ENCODE measurements at places on chromosomes 7 and 10. TPM values are rescaled to one million over a fixed set of nuclear protein-coding genes. Genes with fewer than 3 reads are reported as not detected.

PRXL2A gene
- total RNA-seq, result 63.9 TPM

GIMAP4 gene
- total RNA-seq, result 33.6 TPM

SLC18A3 gene
- total RNA-seq, result not detected

- no peak for DNase-seq
Observed at GRCh38 chr10:125362950-125363349, 202.6 kb upstream of the CTBP2 start.

GRCh38 chr10:132306343-132306685 is 1.4 kb downstream of the STK32C start:
- DNase-seq, result peak; percentile 8

DNA sequence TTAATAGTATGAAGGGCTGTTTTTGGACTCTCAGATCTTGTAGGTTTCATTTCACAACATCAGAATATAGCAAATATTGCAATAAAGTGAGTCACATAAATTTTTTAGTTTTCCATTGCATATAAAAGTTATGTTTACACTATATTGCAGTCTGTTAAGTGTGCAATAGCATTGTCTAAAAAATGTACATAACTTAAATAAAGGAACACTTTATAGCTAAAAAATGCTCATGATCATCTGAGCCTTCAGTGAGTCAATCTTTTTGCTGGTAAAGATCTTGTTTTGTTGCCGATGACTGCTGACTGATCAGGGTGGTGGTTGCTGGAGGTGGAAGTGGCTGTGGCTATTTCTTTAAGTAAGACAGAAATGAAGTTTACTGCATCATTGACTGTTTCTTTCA is 42.0 kb downstream of the ABCA13 start:
- no peak for DNase-seq

- no peak for DNase-seq
Observed at GRCh38 chr7:7517754-7518153, 17.9 kb downstream of the COL28A1 start.

DNA sequence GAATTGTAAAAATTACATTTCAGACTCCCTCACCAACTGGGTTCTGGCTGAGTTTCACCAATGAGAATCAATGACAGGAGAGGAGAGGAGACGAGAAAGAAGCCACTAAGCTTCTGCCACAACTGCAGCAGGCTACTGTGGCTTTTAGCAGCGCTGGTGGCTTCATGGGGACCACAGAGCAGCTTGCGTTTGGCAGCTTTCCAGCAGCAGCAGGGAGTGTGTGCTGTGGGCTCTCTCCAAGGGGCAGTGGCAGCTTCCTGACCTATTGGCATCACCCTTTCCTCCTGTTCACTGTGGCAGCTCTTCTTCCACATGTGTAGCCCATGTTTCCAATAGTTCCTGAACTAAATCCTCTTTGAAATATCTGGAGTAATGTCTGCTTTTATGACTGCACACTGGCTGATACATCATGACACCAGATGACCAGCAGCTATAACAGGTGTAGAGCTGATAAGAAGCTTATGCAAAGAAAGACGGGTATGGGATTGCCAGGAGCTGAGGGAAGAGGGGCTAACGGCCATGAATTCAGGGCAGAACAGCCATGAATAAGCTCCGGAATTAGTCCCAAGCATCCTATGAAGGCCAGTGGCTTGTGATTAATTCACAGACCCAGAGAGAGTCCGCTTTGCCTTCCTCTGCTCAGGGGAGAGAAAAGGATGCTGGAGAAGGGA is 46.8 kb downstream of the KCNH2 start:
- DNase-seq, result no peak

DNA sequence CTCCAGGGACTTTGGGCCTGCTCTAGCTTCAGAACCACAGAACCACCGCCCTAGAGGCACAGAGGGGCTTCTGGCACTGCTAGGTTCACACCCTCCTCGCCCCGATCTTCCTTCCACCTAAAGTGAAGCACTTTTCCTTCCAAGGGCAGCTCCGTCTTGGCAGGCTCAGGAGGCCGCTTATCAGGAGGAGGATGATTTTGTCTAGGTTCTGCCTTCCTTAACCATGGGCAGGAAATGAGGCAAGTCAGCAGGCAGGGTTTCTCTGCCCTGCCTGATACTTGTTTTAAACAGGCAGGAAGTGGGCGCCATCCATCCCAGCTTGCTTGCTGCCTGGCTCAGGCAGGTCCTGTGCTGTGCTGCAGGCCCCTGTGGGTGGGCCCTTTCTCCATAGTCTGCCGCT is 8.3 kb upstream of the ATP6V0E2 start:
- no peak for DNase-seq

- no peak for DNase-seq
Observed at GRCh38 chr10:82558014-82558607, 683.1 kb downstream of the NRG3 start.

GRCh38 chr7:23247603-23248335 is 1.2 kb downstream of the GPNMB start:
- peak; percentile 81 for DNase-seq

DNA sequence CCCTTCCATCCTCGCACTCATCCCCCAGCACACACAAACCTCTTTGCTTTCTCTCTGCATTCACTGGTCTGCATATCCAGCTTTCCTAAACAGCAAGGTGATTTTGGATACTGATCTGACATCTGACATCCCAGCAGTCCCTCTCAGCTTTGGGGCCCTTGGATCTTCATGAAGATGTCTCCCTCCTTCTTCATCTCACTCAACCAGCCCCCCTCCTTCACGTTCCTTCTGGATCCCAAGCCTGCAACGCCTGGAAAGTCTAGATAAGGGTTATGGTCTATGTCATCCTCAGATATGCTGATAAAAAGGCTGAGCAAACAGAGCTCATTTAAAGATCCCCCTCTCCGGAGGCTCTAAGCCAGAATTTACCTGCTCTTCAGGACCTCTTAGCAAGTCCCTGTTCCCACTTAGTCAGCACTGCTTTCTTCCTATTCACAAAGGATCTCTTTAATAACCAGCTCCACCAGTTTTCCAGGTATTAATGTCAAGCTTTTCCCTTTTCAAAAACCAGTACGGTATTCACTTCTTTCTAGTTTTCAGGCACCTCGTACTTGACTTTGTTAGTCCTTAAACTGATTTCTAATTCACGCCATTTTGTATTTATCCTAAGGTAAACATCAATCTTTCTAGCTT is 38.9 kb downstream of the CREB3L2 start:
- DNase-seq, result no peak

Measured in heart left ventricle (tissue), 16 donors.